Breast epithelium (tissue), 4 donors: ENCODE measurements at places on chromosomes 5 and 9. TPM values are rescaled to one million over a fixed set of nuclear protein-coding genes. Genes with fewer than 3 reads are reported as not detected.

DNA sequence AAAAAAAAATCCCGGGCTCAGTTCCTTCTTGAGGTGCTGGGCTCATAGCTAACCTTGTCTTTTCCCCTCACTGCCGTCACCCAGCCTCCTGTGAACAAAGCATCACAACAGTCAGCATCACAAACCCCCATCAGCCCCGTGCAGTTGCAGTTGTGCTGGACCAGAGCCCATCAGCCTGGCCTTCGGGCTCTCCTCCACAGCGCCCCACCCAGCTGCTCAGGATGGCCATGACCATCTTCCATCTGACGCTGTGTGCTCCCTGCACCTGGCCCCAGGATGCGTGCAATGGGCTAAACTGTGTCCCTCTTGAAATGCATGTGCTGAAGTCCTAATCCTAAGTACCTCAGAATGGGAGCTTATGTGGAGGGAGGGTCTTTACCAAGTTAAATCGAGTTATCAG, 48.1 kb downstream of the NSUN2 start:
- no peak overlapping the region for H3K4me3 ChIP-seq
- H3K36me3 ChIP-seq = no peaks in the 10 kb centered on the region
- no peak for DNase-seq
- H3K4me1 ChIP-seq = peaks cover 2% of the 10 kb centered on the region
- no peaks in the 10 kb centered on the region for H3K27me3 ChIP-seq

- no peaks in the 10 kb centered on the region for H3K4me1 ChIP-seq
- DNase-seq = no peak
- no peak overlapping the region for H3K27ac ChIP-seq
- no peaks in the 10 kb centered on the region for H3K27me3 ChIP-seq
- H3K4me3 ChIP-seq = no peak overlapping the region
Measured at GRCh38 chr5:91098541-91098940, 284.6 kb downstream of the ARRDC3 start.

CHSY3 gene
- total RNA-seq = 3.7 TPM

GRCh38 chr5:10699281-10699874, 61.7 kb downstream of the DAP start:
- no peak overlapping the region for H3K27ac ChIP-seq
- no peaks in the 10 kb centered on the region for H3K27me3 ChIP-seq
- H3K4me3 ChIP-seq = no peak overlapping the region
- H3K4me1 ChIP-seq = no peaks in the 10 kb centered on the region

DNA sequence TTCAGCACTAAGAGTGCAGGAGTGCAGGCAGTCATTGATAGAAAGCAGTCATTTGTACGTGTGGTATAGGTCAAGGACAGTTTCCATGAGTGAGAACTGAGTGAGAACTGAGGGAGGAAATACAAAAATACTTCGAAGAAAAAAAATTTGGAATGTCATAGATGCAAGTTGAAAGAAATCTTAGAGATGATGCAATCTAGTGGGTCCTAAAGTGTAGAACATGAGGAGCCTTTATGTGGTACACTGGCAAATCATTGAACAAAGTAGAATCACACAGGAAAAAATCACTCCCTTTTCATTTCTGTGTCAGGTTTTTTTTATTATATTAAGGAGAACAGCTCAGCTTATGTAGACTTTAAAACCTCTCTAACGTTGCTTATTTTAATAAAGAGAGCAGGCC, 26.4 kb upstream of the SLC1A1 start:
- no peak overlapping the region for H3K27ac ChIP-seq
- no peaks in the 10 kb centered on the region for H3K4me1 ChIP-seq
- no peaks in the 10 kb centered on the region for H3K36me3 ChIP-seq
- no peak overlapping the region for H3K4me3 ChIP-seq

DOK3 gene
- 1.6 TPM for total RNA-seq
